ENCODE measurements at places on chromosomes 4 and X. TPM values are rescaled to one million over a fixed set of nuclear protein-coding genes. Genes with fewer than 3 reads are reported as not detected.

The HDAC8 gene
- total RNA-seq, result 36.4 TPM

The TEX13A gene
- total RNA-seq, result not detected

The RPA4 gene
- total RNA-seq, result 0.56 TPM

The NSG1 gene
- 10.4 TPM for total RNA-seq

The FGG gene
- under 0.01 TPM for total RNA-seq

The CCDC160 gene
- not detected for total RNA-seq

The SHROOM4 gene
- total RNA-seq, result 2.0 TPM

The ZFP92 gene
- total RNA-seq, result 0.19 TPM

The TMPRSS11F gene
- total RNA-seq, result not detected

The SSX2B gene
- not detected for total RNA-seq

The DCK gene
- total RNA-seq, result 28.6 TPM

The NXF2 gene
- total RNA-seq, result not detected

The RASSF6 gene
- total RNA-seq, result under 0.01 TPM

The PAK3 gene
- total RNA-seq, result 4.0 TPM

The POU4F2 gene
- total RNA-seq, result not detected

The TTC29 gene
- total RNA-seq, result not detected

The EXOC1 gene
- 50.7 TPM for total RNA-seq

The IL3RA gene
- 0.19 TPM for total RNA-seq

The FAM149A gene
- total RNA-seq, result 2.3 TPM

The TREX2 gene
- 4.4 TPM for total RNA-seq

The UNC5C gene
- total RNA-seq, result 4.8 TPM

The ANXA3 gene
- 3.6 TPM for total RNA-seq

The SSX1 gene
- not detected for total RNA-seq

The EPGN gene
- 0.38 TPM for total RNA-seq

The KLHL4 gene
- total RNA-seq, result 4.4 TPM

The DUX4 gene
- not detected for total RNA-seq

The FGB gene
- total RNA-seq, result not detected

The HAND2 gene
- total RNA-seq, result 12.8 TPM

The REELD1 gene
- not detected for total RNA-seq

The CT83 gene
- not detected for total RNA-seq

The DNAAF6 gene
- not detected for total RNA-seq

The CAPN6 gene
- total RNA-seq, result under 0.01 TPM

The ASB12 gene
- not detected for total RNA-seq

The ENPP6 gene
- not detected for total RNA-seq

The CDKL5 gene
- total RNA-seq, result 1.9 TPM

The XAGE2 gene
- not detected for total RNA-seq

The HUWE1 gene
- 70.2 TPM for total RNA-seq

The NDUFA1 gene
- 56.7 TPM for total RNA-seq

The ZFX gene
- 38.3 TPM for total RNA-seq

The HAUS7 gene
- total RNA-seq, result 12.7 TPM

The ARMCX1 gene
- total RNA-seq, result 45.4 TPM

The DACH2 gene
- total RNA-seq, result under 0.01 TPM

The VCX3B gene
- not detected for total RNA-seq

The H2AZ1 gene
- total RNA-seq, result 99.8 TPM
